ENCODE measurements at places on chromosomes 11 and 22.

GRCh38 chr11:61292356-61292755 is 2.8 kb downstream of the VWCE start:
- no peak for DNase-seq

- no peak for DNase-seq
These were observed 247.1 kb downstream of the TBC1D22A start for GRCh38 chr22:47009304-47010101.

GRCh38 chr11:69582756-69583467 is 58.0 kb upstream of the CCND1 start:
- no peak for DNase-seq

DNA sequence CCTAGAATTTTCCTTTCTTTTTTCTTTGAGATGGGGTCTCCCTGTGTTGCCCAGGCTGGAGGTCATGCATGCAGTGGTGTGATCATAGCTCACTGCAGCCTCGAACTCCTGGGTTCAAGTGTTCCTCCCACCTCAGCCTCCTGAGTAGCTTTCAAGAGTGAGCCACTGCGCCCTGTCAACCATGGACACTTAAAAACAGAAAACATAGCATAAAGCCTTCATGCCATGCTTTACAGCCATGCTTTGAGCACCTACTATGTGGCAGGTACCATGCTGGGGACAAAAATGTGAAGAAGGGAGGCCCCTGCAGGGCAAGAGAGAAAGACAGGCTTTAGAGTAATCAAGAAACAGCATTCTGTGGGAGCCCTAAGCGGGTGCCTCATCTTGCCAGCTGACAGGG is 13.7 kb upstream of the GNB1L start:
- no peak for DNase-seq

GRCh38 chr11:62613291-62613778 is 278 bp downstream of the ROM1 start:
- DNase-seq = no peak

- no peak for DNase-seq
These were observed 37.4 kb downstream of the PRDM10 start for GRCh38 chr11:129965248-129965647.

- DNase-seq = no peak
These were observed 13.9 kb upstream of the COMT start for GRCh38 chr22:19927696-19928095.

DNA sequence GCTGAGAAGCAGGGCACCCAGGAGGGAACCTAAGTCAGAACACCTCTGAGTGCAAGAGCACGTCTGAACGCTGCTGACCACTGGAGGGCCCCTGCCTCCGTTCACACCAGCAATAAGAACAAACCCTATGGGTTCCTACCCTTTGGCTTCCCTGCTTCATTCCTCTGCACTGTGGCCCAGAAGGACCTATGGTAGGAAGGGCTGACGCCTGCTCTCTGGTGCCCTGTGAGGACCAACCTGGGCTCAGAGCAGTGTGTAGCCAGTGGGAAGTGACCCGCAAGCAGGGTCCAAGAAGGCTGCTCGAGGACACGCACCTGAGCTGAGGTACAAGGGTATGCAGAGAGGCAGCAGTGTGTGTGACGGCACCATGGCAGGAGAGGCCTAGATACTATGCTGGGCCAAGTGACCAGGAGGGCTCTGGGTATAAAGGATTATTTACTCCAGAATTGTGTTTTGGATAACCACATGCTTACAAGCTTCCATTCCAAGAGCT is 68.8 kb upstream of the CLTCL1 start:
- DNase-seq = no peak

DNA sequence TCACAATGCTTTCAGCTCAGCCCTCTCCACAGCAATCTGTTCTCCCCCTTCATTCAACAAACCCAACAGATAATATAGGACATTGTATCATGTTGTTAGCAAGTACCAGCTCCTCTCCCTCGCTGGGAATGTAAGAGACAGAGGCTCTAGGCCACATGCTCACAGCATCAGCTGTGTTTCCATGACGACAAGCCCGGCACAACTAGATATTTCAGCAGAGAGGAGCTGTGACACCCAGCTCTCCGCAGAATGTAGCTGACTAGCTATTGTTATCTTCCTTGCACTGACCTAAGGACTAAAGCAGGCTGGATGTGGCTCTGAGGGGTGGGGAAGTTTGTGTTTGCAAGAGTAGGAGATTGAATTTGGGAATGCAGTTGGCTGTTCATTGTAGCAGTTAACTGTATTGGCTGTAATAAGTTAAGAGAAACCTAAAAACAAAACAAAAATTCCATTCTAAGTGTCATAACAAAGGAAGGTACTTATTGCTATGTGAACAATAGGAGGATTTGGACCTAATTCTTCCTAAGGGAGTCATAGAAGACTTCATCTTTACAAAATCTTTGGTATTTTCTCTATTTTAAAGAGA is 28.0 kb upstream of the RRAS2 start:
- no peak for DNase-seq

GRCh38 chr22:35305525-35306070 is 5.9 kb downstream of the TOM1 start:
- DNase-seq = no peak

DNA sequence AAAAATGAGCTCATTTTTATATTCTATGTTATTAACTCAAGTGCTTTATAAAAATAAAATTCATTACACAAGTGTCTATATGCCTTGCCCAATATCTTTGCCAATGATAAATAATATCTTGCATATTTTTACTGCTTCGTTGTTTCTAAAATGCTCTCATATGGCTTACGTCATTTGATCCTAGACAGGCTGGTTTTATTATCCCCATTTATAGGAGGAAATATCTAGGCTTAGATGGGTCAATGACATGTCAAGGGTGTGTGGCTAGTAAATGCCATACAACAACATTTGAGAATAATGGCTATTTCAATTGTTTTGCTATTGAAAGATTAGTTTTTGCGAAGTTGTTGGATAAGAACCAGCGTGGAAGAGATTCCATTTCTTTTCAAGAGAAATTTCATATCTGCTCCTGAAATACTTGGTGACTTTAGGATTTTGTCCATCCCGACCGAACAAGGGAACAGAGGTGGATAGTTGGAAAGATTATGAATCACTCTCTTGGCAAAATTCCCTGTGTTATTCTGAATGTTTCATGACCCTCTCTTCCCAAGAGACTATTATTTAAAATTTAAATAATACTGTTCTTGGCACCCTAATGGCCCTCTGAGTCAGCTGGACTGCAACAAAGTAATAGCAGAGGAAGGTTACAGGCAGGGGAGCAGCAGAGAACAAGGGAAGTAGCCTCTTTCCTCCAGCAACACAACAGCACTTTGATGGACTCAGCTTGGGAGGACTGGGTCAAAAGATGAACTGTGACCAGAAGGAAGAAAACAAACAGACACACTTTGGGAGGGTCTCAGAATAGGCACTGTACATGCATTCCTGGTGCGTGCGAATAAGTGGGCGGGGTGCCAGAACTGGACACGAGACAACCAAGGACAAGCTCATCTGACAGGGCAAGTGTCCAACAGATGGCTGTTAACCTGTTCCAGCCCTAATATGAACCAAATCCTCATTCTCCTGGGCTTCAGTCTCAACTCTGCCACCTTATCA is 94.5 kb downstream of the ME3 start:
- DNase-seq = no peak

DNA sequence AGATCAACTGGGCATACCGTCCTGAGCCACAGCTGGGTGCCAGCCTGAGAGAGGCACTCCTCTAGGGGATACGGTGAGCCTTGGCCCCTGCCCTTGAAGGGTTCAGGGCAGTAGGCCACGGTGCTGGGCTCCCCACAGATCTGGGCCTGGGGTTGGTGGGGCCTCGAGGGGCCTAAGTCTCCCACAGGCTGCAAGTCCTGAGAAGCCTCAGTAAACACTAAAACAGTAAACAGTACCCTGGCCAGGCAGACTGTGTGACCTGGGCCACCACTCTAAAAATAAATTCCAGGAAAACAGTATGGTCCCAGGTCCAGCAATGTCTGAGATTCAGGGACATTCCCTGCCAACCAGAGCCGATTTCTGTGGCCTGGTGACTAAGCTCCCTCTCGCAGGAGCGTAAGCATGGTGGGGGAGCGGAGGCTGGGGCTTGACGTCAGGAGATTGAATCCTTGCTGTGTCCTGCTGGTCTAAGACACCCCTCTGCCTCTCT is 2.3 kb upstream of the RHOD start:
- DNase-seq = no peak

DNA sequence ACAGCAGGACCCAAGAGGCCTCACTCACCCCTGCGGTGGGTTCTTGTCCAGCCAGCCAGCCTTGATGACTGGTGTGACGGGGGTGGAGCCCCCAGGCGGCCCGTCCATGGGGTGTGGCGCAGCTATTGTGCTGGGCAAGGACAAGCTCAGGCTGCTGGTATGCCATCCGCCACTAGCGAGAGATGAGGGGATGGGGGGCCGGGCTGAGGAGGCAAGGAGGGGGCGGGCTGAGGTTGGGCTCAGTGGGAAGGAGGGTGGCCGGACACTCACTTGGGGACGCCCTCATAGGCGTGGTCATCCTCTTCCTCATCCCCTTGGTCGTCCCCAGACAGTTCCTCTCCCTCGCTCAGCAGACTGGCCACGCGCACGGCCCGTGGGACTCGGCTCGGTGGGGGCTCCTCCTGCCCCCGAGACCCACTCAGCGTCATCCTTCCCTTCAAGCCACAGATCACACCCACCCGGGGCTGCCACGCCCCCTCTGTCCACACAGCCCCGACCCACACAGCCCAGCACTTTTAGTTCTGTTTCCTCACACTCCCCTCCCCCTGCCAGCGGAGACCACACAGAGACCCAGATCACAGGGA is 38.0 kb upstream of the PDE2A start:
- no peak for DNase-seq

GRCh38 chr22:50676661-50677492 is 4.3 kb downstream of the SHANK3 start:
- DNase-seq = no peak

- DNase-seq = no peak
These were observed 228.3 kb downstream of the FAM181B start for GRCh38 chr11:82505379-82505778.

DNA sequence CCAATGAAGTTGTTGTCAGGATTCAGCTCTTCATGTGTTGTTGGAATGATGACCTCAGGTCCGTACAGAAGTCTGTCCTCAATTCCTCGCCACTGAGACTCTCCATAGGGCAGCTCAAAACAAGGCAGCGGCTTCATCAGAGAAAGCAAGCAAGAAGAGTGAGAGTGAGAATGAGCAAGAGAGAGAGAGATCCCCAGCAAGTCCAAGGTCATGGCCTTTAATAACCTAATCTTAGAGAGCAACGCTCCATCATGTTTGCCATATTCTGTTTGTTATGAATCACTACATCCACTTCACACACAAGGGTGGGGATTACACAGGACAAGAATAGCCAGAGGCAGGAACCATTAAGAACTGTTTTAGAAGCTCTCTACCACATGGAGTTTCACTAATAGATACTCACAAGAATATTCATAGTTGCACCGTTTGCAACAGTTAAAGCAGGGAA is 23.3 kb upstream of the MMP7 start:
- no peak for DNase-seq

DNA sequence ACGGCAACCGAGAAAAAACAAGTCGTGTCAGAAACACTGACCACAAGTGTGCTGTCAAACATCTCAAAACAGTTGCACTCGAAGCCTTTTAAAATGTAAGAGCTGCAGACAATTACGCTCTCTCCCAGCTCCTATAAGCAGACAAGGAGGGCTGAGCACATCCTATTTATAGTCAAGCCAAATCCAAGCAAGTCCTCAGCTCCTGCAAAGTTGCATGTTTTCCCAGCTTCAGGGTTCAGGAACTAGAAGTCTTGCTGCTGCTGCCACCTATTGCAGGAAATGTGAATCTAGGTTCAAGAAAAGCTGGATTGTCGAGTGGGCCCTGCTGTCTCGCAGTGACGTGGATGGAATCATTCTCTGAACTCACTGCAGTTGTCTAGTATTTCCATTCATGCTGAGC is 15.5 kb downstream of the EFCAB6 start:
- no peak for DNase-seq

- DNase-seq = no peak
These were observed 1.6 kb downstream of the RNASEH2C start for GRCh38 chr11:65718964-65719492.

DNA sequence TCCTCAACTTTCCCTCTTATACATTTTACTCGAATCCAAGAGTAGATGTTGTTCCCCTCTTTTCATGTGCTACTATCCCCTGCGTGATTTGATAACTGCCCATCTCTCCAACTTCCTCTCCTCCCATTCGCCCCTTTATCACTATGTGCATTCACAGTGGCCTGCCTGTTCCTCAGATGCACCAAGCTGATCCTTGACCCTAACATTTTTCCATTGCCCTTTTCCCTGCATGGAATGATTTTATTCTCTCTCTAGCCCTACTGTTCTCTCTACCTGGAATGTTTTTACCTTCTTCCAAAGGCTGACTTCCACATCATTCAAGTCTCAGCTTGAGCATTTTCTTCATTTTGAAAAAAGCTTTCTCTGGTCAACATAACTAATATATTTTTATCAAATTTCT is 15.8 kb upstream of the BBOX1 start:
- no peak for DNase-seq

DNA sequence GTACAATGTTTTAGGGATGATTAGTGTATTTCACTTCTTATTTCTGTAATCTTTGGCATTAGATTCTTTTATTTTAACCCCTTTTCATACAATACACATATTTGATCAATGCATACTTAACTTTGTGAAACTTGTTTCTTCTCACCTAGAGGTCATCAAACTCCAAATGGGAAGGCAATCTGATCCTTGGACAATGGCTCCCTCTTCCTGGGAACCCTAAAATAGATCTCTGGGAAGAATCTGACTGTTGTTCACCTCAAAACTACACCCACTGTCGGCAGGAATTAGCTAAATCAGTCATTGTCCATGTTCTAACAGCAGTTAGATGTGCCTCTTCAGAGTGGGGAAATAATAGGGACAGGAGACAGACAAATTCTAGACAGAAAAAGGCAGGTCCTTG is 707.4 kb upstream of the CHORDC1 start:
- DNase-seq = no peak

DNA sequence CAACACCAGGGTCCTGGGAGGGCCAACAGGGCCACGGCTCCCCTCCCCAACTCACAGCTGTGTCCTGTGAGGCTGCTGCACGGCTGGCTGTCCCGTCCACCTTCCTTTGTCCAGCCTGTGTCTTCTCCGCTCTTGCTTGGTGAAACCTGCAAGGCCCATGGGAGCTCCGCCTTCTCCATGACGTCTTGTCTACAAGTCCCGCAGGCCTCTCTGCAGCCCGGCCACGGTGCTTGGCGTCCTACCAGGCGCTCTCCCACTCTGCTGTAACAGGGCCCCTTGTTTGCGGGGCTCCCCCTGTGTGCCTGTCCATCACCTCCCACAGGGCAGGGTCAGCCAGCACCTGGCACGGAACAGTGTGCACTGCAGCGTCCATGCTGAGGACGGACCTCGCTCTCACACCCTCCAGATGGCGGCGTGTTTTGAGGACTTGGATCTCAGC is 866.8 kb downstream of the TBC1D22A start:
- DNase-seq = no peak

GRCh38 chr11:126317756-126318573 is 14.1 kb downstream of the DCPS start:
- no peak for DNase-seq

DNA sequence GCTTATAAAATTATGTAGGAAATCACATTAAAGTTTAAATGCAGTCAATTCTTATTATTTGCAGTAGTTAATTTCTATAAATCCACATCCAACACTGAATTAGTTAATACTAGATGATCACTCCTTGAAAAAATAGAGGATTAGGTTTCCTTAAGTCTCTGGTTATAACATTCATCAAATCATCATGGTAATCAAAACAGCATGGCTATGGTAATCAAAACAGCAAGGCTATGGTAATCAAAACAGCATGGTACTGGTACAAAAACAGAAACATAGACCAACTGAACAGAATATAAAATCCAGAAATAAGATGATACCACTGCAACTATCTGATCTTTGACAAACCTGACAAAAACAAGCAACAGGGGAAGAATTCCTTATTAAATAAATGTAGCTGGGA is 814.6 kb upstream of the CCDC179 start:
- no peak for DNase-seq
